ENCODE measurements at places on chromosomes 6 and 20.
A peak's percentile ranks its signal among the peaks of the same experiment; 100 is the strongest.

- DNase-seq = no peak
Measured at GRCh38 chr20:32642257-32643046, 31.3 kb downstream of the C20orf203 start.

- DNase-seq = no peak
Measured at GRCh38 chr6:156841508-156841907, 64.3 kb downstream of the ARID1B start.

DNA sequence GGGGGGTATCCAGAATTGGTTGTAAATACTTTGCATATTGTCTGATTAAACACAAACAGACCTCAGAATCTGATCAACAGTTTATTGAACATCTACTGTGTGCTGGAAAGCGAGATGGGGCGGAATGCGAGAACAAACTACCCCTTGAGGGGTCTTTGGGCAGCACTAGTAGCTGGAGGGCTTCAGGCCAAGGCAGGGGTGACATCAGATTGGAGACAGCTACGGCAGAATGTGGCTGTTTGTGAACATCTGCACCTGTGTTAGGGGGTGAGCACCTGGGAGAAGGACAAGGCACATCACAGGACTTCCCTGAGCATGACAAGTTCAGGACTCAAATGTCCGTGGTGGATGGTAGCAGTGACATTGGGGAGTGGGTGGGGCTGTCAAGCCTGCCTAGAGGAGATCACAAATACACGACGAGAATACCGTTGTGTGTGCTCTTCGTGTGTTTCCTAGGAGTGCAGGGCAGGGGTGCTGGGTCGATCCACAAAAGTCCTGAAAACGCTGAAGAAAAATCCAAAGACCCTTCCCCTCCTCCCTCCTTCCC lies 59.5 kb downstream of the SRC start:
- DNase-seq = no peak

DNA sequence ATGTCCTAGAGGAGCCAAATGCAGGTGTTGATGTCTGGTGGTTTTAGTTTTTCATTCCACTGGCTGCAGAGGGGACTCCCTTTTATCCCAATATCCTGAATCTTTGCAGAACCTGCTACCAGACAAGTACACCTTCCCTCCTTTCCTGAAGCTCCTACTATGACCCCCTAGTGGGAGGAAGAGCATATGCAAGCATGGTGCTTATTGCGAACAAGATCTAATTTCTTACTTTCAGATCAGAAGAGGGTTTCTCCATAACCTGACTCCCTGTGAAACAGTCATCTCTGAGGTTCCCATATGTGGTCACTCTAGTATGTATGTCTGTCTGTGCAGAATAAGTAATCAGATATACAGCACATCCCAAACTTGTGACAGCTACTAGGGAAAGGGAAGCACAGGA lies 277.2 kb downstream of the ARHGAP18 start:
- DNase-seq = peak; percentile 9

- DNase-seq = no peak
Measured at GRCh38 chr6:3480009-3480408, 23.2 kb upstream of the SLC22A23 start.

- no peak for DNase-seq
Measured at GRCh38 chr6:38599966-38600550, 39.7 kb downstream of the BTBD9 start.

DNA sequence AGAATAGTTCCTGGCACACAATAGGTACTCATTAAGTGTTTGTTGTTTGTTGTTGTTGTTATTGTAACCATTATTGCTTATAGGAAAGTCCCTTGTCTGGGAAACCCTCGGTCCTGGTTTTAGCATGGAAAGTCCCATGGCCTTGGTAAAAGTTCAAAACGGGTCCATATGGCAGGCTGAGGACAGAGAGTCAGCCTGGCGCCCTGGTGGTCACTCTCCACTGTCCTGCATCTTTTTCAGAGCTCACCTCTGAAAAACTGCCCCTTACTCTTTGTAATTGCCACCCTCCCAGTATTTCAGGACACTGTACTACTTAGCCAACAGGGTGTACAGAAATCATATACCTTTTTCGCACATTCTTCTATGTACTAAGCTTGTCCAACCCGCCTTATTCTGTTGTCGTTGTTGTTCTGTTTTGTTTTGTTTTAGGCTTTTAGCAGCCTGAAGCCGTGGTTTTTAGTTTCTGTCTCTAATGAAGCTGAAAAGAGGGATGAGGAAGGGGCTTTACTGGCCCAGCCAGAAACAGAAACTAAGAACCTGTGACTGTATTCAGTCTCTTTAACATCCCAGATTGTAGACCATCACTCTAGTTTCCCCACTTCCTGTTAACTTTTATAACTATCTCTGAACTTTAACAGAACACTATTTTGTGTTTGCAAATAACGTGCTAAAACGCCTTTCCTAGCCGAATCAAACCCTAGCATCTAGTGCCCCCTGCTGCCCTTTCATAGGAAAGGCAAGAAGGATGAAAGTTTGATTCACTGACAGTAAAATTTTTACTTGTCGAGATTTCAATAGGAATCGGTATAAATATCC lies 7.6 kb upstream of the TMEM14A start:
- peak; percentile 52 for DNase-seq

DNA sequence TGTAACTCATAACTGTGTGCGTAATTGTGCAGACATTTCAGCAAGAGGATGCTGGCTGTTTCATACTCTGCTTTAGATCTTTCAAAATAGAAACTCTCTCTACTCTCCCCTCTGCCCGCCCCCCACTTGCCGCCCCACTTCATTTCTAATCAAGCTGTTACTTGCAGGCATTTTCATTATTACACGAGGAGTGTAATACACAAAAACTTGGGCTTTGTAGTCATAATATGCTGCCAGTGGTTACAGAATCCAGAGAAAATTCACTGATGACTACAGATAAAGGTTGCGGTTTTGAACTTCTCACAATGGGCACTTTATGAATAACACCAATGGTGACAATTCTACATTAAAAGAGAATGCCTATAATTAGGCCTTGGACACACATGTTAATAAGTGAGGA lies 194.0 kb upstream of the POU3F2 start:
- DNase-seq = peak; percentile 15

DNA sequence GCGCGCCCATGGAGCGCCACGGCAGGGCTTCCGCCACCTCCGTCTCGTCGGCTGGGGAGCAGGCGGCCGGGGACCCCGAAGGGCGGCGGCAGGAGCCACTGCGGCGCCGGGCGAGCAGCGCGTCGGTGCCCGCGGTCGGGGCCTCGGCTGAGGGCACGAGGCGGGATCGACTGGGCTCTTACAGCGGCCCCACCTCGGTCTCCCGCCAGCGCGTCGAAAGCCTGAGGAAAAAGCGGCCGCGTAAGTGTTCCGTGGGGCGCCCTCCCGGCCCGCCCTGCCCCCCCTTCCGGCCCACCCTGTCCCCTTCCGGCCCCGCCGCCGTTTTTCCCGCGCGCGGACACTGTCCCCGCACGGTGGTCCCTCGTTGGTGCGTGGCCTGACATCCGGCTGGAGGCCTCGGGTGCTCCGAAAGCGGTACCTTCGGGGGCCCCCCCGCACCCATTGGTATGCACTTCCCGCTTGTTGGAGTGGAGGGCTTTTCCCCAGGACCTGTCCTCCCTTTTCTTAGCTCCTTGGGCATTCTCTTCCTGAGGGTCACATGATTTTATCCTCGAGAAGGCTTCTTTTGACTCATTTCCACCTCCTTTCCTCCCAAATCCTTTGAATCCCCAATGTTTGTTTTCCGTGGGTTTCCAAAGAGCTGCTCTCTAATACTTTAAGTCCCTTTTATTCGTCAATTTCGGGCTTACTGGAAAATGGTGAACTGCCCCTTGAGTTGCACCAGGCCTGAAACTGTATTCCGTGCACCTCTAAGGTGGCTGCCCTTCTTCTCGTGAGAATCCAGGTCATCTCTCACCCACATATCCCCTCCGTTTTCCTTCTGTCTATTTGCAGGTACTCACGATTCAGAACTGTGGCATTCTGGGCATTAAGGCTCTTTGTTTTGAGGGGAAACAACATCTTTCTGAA lies 556 bp downstream of the PANK2 start:
- peak; percentile 32 for DNase-seq

DNA sequence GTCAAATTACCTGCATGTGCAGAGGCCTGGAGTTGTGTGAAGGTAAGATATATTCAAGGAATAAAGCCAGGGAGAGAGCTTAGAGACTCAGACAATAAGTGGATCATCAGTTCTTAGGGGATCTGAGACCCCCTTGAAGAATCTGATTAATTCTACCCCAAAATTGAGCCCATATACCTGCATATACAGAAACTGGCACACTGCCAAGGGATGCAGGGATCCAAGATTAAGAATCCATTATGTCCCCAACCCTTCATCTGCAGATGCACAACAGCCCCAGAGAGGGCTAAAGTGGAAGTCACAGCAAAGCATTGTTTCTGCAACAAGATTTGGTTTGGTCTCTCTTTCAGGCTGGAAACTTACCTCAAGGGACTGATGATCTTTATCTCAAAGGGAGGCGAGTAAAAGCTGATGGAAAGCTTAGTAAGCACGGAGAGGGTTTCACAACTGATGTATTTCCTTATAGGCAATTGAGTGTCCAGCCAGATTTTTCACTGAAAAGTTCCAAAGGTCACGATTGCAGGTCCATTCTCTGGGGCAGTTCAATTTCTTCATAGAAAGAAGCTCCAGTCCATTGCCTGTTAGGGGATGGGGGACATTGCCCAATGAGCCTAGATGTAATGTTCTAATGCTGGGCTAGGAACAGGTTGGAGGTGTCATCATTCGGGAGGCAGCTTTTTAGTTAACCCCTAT lies 20.9 kb upstream of the STK35 start:
- no peak for DNase-seq

GRCh38 chr6:6588064-6588923 lies at the start of gene LY86:
Gene LY86, plus strand, starts transcription at chr6:6588720. Its CDS starts 15 bp downstream, at chr6:6588735.
- DNase-seq = no peak

- no peak for DNase-seq
Measured at GRCh38 chr6:52106994-52107393, 19.6 kb upstream of the PKHD1 start.

DNA sequence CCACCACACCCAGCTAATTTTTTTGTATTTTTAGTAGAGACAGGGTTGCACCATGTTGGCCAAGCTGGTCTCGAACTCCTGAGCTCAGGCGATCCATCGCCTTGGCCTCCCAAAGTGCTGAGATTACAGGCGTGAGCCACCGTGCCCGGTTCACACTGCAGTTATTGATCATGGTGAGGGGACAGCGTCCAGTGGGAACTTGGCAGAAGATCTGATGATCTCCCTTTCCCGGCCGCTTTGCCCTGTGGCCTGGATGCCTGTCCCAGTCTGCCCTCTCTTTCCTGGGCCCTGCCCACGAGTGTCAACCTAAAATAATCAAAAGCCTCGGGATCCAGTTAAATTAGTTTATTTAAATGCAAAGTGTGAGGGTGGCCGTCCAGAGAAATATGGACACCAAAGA lies 42.2 kb downstream of the CPNE5 start:
- no peak for DNase-seq

- no peak for DNase-seq
Measured at GRCh38 chr20:63658749-63659187, 656 bp downstream of the RTEL1 start.

DNA sequence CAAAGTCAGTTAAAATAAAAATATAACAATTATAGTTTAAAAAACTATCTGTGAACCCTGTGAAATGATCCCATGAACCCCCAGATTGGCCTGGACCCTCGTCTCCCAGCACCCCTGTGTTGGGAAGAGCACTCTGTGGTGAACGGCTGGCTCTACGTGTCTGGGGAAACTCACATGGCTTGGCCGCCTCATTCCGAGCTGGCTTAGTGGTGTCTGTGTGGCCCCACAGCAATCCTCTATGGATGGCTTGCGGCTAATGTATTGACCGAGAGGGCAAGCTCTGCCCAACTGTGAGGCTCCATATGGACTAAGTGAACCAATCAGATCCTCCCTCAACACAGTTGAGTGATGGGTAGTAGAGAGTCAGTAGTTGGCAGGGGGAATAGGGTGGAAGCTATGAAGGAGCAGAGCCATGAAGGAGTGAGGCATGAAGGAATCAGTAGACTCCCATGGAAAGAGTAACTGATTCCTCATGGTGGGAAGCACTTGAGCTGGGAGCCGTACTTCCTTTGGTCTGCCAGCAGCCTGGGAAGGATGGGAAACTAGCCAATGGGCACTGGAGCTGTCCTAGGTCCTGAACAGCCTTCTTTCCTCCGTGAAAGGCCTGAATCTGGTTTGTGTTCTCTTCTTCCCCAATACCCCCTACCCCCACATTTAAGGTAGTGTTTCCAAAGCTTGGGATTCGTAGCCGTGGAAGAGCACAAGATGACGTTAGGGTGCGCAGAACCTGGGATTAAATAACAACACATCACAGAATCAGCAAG lies 21.6 kb upstream of the ZNF831 start:
- DNase-seq = no peak

DNA sequence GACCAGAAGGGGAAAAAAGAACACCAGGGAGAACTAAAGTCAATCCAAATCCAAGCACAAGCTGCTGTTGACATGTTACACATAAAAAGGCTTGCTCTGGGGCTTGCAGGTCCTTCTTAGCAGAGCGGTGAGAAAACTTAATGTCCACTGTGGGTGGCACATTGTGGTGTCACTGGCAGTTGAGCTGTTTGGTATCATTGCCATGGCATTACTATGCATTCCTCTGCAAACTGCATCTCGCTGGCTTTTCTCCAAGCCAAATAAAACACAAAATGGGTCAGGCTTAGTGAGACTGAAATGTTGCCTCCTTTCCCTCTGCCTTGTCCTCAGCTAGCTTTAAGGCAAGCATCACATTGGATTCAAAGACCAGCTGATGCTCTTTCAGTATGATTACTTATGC lies 40.9 kb downstream of the LY86 start:
- DNase-seq = no peak

- DNase-seq = no peak
Measured at GRCh38 chr20:50278377-50278683, 87.7 kb downstream of the CEBPB start.

DNA sequence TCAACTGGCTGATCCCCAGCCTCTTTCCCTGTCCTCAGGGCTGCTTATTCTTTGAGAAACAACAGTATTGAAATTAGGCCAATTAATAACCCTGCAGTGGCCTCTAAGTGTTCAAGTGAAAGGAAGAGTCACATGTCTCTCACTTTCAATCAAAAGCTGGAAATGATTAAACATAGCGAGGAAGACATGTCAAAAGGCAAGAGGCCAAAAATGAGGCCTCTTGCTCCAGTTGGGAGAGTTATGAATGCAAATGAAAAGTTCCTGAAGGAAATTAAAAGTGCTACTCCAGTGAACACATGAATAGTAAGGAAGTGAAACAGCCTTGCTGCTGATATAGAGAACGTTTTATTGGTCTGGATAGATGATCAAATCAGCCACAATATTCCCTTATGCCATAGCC lies 131.5 kb downstream of the MACROD2 start:
- no peak for DNase-seq

DNA sequence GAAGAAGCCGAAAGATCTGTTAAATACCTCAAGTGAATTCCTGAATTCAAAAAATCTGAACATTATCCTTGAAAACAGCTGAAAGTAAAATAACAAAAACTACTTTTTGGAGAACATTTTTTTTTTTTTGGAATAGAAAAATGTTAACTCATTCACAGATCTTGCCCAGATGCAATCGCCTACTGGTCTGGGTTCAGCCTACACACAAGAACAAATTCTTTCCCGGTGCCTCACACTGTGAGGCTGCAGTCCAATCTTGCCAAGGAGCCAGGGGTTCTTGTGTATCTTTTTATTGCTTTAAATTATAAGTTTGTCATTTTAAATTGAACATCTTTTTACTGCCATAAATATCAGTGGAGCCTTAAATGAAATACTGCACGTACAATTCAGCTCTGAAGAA lies 41.2 kb upstream of the TMEM200A start:
- peak; percentile 52 for DNase-seq

- peak; percentile 59 for DNase-seq
Measured at GRCh38 chr20:25867776-25868649, 171.4 kb upstream of the ZNF337 start.

- no peak for DNase-seq
Measured at GRCh38 chr6:130841128-130841728, 14.0 kb downstream of the SMLR1 start.
